ENCODE measurements at places on chromosomes 2 and 18.
A peak's percentile ranks its signal among the peaks of the same experiment; 100 is the strongest.

- no peak for DNase-seq
Measured at GRCh38 chr2:110716959-110717645, 15.3 kb upstream of the ACOXL start.

GRCh38 chr2:234288974-234289455 is 207.9 kb downstream of the ARL4C start:
- peak; percentile 66 for DNase-seq

DNA sequence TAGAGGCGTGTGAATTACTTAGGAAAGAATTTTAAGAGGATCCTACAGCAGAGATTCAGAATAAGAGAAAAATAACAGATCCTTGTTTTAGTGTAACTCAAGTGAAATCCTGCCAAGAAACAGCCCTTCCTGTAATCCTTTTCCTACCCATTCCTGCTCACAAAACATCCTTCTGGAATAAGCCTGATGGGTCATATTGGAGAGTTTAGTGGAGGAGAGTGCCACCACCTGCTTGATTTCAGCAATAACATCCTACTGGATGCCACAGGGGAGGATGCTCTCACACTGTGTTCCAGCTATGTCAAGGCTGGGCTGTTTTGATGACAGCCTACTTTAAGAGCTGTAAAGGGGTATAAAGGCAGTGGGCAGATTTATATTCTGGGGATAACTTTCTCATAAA is 54.8 kb upstream of the CCDC178 start:
- DNase-seq: peak; percentile 4

DNA sequence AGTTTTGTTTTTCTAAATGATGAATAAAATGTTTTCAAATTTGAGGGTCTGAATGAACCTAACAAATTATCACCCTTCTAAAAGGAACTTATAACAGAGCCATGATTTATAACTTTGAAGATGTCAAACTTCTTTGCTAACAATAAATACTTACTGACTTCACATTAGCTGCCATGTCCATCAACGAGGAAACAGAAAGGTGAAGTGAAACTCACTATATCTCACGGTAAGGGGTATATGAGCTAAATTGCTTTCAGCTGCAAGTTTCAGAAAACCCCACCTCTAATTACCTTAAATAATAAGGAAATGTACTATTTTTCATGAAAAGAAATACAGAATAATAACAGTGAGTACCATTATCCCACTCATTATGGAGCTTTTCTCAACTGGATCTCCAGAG is 350.8 kb upstream of the NT5C1B start:
- no peak for DNase-seq

DNA sequence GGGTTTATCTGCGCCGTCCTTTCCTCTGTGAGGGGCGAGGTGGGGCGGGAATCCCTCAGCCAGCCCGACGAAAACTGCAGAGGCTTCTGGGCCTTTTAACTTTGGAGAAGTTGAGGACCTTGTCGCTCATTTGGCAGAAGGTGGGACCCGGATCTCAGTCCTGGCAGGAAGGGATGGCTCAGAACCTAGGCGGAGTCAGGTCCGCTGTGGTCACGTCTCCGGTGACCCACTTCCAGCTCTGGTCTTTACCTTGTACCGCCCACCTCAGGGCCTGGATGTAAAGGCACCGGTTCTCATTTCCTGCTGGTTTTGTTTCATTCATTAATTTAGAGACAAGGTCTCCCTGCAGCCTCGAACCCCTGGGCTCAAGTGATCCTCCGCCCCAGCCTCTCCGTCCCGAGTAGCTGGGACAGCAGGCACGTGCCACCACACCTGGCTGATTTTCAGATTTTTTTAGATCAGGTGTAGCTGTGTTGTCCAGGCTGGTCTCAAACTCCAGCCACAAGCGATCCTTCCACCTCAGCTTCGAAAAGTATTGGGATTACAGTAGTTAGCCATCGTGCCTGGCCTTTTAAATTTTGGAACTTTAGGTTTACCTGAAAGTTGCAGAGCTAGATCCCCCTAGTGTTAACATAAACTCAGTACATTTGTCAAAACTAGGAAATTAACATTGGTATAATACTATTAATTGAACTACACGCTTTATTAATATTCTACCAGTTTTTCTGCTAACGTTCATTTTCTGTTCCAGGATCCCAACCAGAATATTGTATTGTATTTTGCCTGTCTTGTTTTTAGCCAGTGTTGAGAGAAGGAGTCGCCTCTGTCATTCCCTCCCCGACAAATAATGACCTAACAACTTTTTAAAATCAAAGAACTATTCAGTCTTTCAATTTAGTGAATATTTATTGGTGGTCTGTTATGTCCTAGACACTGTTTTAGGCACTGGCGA is 852 bp downstream of the POLI start:
- DNase-seq: peak; percentile 71

GRCh38 chr2:186835628-186836027 is 13.3 kb downstream of the ZSWIM2 start:
- DNase-seq: no peak

DNA sequence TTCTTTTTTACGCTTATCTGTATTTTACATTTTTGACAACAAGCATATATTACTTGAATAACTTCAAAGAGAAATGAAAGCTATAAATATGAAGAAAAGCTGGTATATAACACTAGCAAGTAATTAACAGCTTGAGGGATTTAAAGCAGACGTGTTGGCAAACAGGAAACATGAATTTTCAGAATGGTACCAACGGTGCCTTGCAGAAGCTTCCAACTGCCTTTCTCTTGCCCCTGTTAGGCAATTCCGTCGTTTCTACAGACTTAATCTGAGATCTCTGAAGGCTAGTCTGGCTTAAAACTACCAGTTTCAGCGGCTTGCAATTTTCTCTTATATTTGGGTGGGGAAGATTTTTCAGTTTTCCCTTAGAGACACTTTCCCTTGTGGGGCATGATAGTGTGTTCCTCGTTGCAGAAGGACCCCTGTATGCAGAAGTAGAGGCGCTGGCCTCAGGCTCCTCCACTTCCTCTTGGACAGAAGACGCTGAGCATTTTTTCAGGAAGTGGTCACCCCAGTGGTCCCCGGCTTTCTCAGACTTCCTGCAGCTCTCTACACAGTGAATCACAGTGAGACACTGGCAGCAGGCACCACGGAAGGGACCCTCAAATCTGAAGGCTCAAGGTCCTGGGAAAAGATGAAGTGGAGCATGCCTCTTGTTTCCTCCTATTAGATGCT is 56.2 kb upstream of the SLC16A14 start:
- DNase-seq: peak; percentile 68

DNA sequence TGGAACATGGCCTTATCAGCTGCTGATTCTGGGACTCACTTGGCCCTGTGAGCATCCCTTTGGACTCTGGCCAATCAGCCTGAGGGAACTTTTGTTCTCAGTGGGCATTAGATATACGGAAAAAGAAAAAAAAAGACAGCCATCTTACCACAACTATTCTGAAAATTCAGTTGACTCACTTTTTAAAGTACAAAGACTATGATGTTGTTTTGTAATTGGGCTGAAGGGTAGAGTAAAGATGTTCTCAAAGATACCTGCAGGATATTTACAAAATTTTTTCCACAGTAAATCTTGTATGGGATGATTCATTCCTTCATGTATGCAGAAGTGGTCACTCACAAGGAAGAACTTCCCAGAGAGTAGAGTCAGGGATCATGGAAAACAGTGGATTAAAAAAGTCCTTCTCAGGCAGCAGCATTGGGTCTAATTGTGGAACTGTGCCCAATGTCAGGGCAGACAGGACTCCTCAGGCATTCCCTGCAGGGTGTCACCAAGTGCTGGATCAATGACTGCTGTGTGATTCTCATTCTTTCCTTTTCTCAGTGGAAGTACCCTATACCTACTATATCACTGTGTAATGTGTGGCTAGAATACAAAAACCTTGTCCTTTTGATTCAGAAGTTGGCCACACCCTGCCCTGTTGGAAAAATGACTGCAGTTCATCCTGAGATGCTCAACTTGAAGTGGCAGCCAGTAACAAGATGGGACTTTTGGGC is 35.4 kb downstream of the SULT1C4 start:
- DNase-seq: no peak

- no peak for DNase-seq
Measured at GRCh38 chr2:132999421-132999820, 329.4 kb upstream of the LYPD1 start.
